Posterior vena cava (tissue), 2 donors: ENCODE measurements at places on chromosomes 5 and 9.

DNA sequence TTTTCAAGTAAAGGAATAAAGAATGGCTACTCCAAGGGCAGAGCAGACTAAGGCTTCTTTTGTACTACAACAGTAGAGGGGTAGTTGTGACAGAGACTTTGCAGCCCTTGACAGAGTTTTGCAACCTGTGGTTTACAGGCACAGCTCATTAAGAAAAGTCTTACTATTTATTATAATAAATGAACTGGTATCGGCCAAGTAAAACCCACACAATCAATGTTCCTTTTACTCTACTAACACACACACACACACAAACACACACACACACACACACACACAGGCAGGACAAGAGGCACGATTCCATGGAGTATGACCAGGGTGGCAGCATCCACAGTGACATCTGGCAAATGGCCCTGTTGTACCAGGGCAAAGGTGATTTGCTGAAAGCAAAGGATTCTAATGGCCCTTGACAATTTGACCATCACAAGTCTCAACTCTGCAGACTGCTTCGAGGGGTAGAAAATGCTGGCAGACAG, 59.1 kb upstream of the GOLPH3 start:
- no peak for DNase-seq

- DNase-seq = no peak
These were observed 23.5 kb downstream of the MAPKAP1 start for GRCh38 chr9:125683486-125683885.

GRCh38 chr5:131394128-131394527, 130.3 kb downstream of the CDC42SE2 start:
- no peak for DNase-seq

DNA sequence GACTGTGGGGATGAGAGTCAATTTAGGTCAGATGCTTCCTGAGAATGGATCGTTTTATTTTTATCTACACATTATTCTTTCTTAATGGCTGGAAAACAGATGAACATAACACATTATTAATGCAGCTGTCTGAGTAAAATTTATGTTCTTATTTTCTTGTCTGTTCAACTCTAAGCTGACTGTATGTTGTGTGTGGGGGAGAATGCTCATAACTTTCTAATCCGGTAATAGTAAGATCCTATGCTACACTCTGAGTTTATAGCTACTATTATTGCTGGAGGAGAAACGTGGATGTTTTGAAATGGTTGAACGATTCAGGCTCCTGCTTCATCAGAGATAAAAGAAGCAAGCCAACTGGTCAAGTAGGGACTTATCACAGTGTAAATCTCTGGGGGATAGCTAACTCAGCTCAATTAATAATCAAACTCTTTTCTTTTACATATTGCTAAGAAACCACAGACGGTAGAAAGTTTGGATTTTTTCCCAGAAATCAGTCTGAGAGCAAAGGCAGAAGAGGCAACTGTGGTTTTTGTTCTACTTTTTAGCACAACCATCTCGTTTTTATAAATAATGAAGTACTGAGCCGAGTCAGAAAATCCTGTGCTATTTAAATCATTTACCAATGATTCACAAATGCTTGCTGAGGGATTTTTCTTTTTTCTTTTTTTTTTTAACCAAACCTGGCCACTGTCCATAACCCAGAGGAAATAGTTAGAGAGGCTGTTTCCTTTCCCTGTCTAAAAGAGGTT, 265.0 kb upstream of the FAM174A start:
- DNase-seq = no peak
